Right renal cortex interstitium (tissue), 3 donors: ENCODE measurements at places on chromosomes 16 and 17.

DNA sequence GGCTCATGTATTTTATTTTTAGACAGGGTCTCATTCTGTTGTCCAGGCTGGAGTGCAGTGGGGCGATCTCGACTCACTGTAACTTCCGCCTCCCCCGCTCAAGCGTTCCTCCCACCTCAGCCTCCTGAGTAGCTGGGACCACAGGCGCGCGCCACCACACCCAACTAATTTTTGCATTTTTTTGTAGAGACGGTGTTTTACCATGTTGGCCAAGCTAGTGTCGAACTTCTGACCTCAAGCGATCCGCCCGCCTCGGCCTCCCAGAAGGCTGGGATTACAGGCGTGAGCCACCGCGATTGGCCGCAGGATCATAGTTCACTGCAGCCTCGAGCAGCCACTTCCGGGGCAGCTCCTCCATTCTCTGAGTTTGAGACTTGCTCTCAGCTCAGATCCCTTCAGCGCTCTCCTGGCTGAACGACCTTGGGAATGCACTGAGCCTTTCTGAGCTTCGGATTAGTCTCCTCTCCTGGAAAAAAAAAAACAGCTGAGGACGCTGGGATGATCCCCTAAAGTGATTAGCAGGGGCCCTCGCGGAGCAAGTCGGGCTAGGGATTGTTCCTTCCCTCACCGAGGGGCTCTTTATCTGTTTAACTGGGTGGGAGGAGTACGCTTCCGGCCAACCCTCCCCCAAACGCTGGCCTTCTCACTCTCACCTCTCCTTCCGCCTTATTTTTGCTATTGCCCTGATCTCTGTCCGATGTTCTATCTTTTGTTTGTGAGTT lies 1.1 kb upstream of the PKMYT1 start:
- no peak for DNase-seq

DNA sequence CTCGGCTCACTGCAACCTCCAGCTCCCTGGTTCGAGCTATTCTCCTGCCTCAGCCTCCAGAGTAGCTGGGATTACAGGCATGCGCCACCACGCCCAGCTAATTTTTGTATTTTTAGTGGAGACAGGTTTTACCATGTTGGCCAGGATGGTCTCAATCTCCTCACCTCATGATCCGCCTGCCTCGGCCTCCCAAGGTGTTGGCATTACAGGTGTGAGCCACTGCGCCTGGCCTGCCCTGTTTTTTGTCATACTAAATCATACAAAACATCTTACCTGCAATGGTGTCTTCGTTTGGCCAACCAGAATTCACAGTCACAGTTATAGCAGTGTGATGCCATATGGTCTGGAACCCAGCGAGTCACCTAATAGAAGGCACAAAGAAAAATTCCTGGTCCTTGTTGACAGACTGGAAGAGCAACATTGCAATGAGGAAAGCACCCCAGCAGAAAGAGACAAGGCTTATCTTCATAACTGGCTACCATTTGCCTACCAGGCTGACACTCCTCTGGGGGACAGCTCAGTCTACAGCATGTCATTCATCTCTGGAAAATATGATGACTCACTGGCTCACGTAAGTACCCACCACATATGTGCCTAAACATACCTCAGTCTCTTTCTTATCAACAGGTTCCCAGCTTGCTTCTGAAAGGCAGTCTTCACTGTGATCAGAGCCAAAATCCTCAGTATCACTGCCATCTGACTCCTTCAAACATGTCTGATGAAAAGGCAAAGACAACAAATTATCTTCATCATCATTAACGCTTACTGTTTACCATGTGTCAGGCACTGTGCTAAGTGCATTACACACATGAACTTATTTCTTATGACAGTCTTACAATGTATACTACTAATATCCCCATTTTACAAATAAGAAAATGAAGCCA lies 4.3 kb upstream of the HSF5 start:
- DNase-seq = no peak

DNA sequence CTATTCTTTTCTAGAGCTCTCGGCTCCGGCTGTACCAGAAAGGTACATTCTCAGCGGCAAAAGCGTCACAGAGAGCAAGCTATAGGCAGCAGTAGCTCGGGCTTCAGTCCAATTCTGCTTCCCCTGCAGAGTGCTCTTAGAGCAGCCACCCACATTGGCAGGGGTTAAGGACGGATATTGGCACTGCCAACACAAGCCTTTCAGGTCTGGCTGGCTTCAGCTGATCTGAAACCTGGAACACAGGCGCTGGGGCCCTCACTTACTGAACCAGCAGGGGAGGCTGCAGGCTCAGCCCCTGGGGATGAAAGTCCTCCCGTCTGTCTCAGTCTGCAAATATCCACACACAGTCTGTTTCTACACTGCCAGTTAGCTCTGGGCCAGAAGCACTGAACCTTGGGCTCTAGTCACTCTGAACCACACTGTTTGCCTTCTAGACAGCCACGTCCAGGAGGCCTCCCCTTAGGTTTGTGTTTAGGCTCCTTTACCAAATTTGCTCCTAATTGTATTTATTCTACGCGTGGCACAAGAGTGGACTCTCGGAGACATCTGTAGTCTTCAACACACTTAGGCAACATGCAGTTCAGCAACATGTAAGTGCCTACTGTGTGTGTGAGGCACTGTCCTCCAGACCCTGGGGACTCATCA lies 40.1 kb downstream of the HIC1 start:
- DNase-seq = no peak

DNA sequence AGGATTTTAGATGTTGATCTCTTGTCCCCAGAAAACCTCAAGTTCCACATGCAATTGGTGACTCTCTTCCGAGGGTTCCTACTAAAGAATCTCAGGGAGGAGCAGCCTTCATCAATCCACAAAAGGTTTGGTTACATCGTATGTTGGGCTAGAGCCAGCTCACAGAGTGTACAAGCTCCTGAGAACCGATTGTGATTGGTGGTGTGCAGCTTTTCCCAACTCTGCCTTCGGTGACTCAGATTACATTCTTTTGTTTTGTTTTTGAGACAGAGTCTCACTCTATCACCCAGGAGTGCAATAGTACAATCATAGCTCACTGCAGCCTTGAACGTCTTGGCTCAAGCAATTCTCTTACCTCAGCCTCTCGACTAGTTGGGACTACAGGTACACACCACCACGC lies 172.4 kb downstream of the PMP22 start:
- DNase-seq = no peak

DNA sequence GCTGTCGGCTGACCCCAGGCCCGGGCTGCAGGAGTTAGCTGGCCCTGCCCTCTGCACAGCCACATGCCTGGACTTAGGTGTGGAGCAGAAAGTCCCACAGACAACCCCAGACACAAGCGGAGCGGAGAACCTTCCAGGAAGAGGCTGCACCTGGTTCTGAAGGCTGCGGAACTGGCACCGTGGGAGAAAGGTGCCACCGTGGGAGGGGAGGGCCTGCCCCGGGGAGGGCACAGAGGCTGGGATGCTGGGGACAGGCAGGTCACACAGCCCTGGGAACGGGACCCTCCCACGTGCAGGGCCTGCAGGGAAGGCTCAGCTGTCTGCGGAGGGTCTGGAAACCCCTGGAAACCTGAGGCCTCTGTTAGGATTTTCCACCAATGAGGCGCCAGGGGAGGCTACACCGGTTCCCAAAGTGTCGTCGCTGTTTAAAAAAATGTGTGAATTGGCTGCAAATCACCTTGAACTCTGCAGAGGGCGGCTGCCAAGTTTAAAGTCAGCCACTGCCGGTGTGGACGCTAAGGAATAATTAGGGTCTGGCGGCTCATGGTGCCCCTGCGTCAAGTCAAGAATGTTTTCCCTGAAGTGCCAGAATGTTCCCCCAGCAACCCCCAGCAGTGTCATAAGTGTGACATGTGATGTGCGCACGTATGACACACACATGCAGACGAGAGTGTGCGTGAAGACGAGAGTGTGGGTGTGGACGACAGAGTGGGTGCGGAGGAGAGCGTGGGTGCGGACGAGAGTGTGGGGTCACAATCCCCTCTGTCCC lies 50.9 kb upstream of the PABPN1L start:
- DNase-seq = no peak

GRCh38 chr16:86384263-86384649 lies 126.1 kb upstream of the FOXF1 start:
- DNase-seq = no peak

GRCh38 chr17:67784364-67785121 lies 40.8 kb upstream of the BPTF start:
- DNase-seq = no peak

GRCh38 chr17:17149520-17150447 lies 56.3 kb downstream of the PLD6 start:
- DNase-seq = no peak

- no peak for DNase-seq
Observed at GRCh38 chr17:72110231-72110941, 10.4 kb upstream of the SOX9 start.
